ENCODE measurements at places on chromosomes 3 and 15.

GRCh38 chr3:185677146-185677829 is 91.2 kb downstream of the SENP2 start:
- no peak for DNase-seq

DNA sequence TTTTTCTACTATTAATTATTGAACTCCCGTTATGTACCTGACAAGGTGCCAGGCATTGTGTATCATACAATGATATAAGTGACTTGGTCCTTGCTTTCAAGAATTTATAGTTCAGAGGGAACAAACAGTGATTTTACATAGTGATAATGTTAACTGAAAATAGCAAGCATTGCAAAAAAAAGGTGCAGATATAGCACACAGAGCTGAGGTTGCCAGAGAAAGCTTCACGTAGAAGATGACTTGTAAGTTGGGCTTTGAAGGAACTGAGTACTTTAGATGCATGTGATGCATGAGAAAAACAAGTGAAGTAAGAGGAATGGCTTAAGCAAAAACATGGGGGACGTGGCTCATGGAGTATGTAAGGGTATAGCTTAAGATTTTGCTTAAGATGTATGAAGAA is 584.5 kb downstream of the NAALADL2 start:
- no peak for DNase-seq

DNA sequence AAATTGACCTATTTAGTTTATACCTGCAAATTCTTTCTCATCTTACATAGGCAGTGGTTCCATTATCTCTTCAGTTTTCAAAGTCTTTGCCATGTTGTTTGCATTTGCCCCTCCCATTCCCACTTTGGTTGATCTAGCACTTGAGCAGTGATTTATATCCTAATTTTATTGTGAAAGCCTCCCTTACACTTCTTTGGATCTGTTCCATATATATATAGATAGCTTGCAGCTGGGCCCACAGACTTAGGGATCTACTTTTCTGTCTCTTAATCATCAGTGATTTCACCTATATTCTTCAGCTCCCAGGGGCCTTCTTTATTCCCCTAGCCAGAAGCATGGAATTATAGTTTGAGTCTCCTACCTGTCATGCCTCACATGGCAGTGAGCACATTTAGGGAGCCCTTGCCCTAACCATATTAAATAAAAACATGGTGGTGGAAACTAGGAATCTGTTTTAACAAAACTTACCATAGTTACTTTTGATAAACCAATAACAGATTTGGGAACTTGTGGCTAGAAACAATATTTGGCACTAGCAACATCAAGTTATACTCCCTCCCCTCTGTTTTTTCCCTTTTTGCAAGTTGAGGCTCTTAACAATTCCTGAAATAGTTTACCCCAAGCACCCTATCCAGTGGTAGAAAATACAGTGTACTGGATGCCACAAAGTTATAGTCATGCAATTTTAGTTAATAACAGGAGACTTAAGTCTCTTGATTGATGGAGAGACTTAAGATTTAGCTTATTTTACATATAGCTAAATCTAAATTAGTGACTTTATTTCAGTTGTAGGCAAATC is 41.7 kb downstream of the ARIH1 start:
- DNase-seq, result no peak

DNA sequence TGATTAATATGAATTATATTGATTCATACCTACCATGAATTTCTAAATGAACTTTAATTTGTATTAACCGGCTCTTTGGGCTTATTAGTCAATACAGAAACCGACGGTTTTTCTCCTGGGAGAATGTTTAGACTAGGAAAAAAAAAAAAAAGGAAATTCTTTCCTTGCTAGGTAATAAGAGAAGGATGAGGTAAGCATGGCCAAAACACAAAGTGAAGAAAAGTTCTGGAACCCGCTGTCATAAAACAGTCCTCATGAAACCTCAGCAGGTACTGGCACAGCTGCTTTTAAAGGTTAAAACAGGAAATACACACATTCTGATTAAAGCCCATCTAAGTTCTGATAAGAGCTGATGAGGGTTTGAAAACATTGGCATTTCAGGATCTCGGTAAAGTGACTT is 30.8 kb upstream of the PSTPIP1 start:
- no peak for DNase-seq

DNA sequence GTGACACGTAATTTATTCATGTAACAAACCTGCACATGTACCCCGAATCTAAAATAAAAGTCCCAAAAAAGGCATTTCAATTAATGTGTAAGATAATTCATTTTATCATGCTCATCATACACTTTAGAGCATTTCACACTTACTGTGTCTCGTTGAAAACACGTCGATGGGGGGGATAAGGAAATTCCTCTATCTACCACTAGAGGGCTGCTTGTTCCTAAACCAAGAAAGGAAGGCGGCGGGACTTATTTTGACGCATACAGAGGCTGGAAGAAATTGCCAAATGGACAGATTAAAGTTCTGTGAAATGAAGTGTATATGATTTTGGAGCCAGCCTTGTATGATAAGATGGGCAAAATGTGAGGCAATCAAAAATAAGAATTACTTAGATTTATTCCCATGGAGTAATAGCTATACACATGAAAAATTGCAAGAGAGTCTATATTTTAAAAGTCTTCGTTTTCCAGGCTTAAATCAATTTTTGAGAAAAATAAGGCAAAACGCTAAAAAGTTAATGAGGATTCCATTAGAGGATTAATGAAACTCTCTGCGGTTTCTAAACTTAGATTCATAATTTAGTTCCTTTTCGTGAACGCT is 346.8 kb downstream of the CNTN3 start:
- DNase-seq, result no peak

DNA sequence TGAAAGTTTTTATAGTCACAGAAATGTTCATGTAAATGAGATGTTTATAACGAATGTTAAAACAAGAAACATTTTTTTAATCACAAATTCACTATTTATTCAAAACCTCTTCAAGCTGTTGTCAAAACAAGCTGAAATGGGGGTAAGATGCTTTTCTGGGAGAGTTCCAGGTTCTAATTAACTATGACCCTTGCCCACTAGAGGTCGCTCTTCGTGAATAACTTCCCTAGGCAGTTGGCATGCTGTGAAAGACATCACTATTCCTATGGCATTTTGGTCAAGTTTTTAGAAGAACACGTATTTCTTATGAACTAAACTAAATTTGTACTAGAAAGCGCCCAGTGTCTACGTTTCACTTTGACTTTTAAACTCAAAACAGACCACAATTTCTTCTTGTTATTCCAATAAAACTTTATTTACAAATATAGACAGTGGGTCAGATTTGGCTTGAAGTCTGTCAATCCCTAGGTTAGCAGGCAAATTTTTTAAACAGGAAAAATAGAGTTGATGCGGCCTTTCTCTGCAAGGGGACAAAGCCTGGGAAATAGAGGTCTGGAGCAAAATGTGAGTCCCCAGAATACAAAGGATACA is 62.8 kb upstream of the CMTM8 start:
- no peak for DNase-seq

DNA sequence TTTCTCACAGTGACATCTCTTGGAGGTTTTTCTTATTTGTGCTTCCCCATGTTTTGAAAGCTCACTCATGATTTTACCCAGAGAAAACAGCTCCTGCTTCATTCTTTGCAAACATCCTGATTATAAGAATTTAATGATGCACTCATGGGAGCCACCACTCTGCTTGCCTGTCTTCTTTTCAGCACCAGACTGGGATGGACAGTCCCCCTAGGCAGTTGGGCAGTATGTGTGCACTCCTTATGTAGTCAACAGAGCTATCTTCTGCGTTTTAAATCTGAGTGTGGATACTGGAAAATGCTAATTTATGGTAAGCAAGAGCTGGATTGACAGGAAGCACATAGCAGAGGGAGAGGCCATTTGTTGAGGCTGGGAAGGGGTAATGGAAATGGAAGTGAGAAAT is 276.1 kb downstream of the AGBL1 start:
- no peak for DNase-seq

DNA sequence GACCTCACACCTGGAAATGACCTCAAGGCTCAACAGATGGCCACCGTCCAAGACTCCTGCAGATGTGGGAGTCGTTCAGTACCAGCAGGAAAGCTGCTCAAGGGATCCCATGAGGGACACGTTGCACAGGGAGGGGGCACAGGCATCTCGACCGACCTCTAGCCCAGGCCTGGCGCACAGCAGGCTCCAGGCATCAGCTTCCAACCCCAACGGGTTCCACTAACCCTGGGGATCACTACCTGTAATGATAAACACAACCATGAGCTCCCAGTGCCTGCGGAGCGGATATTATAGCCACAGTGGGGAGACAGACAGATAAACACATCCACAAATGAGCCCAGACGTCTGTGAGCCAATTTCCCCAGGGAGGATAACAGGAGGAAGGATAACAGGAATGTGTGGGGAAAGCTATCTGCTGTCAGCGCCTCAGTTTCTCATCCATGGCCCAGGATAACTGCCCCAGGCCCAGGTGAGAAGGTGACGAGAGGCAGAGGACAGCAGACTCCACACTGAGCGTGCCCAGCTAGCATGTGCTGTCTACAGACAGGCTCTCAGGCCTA is 19.9 kb downstream of the NUP210 start:
- DNase-seq, result no peak

GRCh38 chr3:13650210-13651056 is 101.5 kb downstream of the FBLN2 start:
- DNase-seq, result peak; percentile 94

- DNase-seq, result no peak
Observed at GRCh38 chr3:178526291-178526690, 9.9 kb upstream of the KCNMB2 start.

DNA sequence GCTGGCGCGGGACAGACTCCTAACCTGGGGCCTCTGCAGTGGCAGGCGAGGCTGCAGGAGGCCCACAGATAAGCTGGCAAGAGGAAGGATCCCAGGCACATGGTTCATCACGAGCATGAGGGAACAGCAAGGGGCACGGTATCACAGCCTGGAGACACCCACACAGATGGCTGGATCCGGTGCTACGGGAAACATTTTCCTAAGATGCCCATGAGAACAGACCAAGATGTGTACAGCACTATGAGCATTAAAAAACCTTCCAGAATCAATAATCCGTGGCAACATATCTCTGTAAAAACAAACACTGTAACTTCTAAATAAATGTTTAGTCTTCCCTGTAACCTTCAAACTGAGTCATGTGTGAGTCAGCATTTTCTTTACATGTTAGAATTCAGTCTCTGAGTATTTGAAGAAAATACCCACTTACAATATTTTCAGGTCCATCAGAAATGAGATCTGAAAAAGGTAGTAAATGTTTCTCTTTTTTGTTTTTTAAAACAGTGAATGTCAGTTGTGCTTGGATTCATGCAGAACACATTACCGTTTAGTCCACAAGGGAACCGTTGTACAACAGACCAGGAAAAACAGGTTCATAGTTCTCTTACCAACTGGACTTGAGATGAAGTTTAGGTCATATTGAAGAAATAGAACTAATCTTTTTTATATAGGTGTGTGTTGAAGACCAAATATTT is 75.9 kb downstream of the BOC start:
- DNase-seq, result peak; percentile 44

DNA sequence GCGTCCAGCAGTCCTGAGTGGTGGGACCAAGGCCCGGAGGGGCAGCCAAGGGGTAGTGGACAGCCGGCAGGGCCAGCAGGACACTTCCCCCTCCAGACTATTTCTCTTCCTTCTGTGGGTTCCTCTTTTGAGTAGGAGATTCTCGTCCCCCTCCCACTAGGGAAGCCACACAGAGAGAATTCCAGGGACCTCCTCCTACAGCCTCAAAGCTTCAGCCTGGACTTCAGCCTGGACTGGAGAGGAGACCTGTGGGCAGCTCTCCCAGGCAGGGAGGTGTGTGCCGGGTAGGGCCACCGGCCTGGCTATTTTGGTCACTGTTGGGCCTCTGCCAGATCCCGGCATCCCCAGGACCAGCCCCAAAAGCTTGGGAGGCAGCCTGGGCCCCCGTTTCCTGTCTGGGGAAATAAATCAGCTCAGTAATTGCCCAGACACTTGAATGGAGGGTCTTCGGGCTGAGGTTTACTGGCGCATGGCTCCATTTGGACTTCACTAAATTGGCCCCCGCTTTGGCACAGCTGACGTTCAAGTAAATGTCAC is 1.3 kb downstream of the SLC6A6 start:
- no peak for DNase-seq

DNA sequence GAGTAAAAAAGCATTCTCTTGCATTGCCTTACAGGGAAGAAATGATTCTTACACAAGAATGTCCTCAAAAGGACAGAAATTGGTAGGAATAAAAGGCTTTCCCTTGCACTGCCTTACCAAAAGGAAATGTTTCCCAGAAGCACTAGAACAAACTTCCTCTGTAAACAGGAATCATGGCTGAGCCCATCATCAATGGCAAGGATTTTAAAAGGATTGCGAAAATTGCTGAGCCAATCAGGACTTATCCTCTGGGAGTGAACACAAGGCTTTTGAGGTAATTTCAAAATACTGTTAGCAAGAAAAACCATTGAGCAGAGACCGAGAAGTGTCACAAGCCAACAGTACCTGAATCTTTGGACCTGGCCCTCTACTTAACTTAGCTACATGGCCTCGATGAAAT is 897.3 kb downstream of the ROBO1 start:
- no peak for DNase-seq

DNA sequence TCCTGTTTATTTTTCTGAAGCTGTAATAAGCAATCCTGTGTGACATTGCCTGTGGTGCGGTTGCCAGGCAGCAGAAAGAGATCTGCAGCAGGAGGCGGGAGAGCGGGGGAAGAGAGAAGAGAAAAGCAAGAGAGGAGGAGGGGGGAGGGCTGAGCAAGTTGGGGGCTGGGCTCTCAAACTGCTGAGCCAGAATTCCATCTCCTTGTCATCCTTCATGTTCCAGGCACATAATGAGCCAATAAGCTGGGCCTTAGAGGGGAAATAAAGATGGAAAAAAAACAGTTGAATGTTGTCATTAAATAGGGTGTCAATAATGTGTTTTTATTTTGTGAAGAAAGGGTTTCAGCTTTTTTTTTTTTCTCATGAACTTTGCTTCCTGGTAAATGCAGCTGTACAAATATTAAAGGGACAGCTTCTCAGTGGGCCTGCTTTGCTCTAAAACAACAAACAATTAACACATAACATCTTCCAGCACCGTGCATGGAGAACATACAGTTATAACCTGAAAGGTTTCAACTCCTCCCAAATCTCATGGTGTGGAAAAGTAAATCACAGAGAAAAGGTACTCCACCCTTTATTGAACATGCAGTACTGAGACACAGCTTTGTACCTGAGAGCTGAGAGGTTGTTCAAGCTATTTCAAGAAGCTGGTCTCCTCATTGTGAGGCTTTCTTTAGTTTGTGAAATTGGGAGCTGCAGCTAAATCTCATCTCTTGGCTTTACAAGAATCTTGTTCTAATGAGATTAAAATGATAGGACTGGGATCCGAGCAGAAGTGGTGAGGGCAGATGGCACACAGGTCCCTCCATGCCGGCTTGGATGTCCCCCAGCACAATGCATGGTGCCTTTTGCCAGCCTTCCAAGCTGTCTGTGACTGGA is 451.1 kb upstream of the KCNMB2 start:
- no peak for DNase-seq

All from activated CD8-positive, alpha-beta memory T cell treated with anti-CD3 and anti-CD28 coated beads for 24 hours (primary cell).